ENCODE measurements at places on chromosomes 2 and 18.

- DNase-seq = no peak
Measured at GRCh38 chr2:124602759-124603158, 577.7 kb downstream of the CNTNAP5 start.

DNA sequence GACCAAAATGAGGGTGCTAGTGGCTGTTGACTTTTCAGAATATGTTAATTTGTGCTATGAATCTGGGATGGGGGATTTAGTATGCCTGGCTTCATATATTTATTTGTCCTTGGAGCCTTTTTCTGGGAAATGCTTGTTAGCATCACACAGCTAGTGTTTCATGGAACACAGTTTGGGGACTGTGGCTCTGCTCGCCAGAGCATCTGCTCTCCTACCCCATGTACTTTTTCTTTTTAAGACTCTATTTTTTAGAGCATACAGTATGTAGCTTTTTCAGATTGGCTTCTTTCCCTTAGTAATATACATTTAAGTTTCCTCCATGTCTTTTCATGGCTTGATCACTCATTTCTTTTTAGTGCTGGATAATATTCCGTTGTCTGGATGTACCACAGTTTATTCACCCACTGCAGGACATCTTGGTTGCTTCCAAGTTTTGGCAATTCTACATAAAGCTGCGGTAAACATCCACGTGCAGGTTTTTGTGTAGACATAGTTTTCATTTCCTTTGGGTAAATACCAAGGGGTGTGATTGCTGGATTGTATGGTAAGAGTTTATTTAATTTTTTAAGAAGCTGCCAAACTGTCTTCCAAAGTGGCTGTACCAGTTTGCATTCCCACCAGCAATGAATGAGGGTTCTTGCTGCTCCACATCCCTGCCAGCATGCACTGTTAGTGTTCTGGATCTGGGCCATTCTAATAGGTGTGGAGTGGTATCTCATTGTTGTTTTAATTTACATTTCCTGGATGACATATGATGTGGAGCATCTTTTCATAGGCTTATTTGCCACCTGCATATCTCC is 44.1 kb downstream of the EFR3B start:
- DNase-seq = no peak

DNA sequence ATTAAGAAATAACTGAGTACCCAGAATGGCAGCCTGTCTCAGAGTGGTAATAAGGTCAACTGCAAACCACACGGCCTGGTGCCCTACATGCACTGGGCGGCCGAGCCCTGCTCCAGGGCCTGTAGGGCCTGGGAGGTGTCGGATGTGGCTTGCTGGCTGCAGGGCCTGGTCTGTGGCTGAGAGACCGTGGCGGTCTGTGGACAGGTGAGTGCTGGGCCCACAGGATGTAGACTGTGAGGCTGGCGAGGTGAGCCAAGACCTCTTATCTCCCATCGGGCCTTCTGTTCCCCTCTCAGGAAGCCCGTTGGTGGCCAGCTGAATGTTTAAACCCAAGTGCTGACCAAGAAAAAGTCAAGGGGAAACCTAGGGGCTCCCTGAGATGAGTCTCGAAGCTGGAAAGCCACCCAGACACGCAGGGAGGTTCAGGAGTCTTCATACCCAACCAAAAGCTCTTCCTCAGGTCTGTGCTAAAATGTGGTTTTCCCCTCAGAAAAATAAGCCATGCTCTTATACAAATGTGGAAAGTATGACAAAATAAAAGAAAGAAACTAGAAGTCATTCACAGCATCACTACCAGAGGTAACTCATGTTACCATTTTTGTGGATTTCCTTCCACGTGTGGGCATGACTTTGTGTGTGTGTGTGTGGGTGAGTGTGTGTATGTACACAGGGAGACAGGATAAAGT is 47.7 kb upstream of the CTDP1 start:
- no peak for DNase-seq

GRCh38 chr2:141517852-141518421 is 612.9 kb downstream of the LRP1B start:
- DNase-seq = no peak

GRCh38 chr2:139946690-139947089 is 1166.5 kb upstream of the NXPH2 start:
- DNase-seq = no peak

GRCh38 chr2:176421297-176422050 is 152.2 kb downstream of the MTX2 start:
- DNase-seq = no peak

- DNase-seq = no peak
Measured at GRCh38 chr2:178641498-178641897, 161.2 kb downstream of the PLEKHA3 start.

- no peak for DNase-seq
Measured at GRCh38 chr2:140422759-140423158, 1642.6 kb upstream of the NXPH2 start.

GRCh38 chr2:10951558-10952414 is 40.1 kb downstream of the KCNF1 start:
- no peak for DNase-seq

GRCh38 chr2:109058802-109059201 is 69.8 kb upstream of the EDAR start:
- no peak for DNase-seq

DNA sequence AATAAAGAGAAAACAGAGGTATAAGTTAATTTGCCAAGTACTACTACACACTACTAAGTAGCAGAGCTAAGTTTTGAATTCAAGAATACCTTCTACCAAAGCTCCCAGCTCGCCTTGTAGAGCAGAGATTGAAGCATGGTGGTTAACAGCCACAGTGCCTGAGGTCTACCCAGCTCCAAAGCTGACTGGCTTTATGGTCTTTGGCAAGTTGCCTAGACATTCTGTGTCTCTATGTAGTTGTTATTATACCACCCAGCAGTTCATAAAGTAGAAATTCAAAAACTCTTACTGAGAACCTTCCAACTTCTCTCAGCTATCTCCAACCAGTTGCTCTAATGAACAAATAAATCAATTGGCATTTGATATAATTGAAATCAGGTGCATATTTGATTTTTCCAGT is 87.8 kb downstream of the PDE11A start:
- no peak for DNase-seq

DNA sequence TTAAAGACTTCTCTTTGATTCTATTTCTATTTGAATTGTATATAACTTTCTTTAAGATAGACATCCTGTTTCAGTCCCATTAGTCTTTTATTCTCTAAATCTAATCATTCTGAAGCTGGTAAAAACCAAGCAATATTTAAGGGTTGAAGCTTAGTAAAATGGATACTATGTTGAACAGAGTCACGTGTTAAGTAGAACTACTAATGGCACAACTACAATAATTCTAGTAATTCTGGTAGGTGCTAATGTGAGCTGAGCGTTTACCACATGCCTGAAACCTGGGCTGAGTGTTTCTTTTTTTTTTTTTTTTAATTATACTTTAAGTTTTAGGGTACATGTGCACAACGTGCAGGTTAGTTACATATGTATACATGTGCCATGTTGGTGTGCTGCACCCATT is 8.9 kb upstream of the AFF3 start:
- no peak for DNase-seq

DNA sequence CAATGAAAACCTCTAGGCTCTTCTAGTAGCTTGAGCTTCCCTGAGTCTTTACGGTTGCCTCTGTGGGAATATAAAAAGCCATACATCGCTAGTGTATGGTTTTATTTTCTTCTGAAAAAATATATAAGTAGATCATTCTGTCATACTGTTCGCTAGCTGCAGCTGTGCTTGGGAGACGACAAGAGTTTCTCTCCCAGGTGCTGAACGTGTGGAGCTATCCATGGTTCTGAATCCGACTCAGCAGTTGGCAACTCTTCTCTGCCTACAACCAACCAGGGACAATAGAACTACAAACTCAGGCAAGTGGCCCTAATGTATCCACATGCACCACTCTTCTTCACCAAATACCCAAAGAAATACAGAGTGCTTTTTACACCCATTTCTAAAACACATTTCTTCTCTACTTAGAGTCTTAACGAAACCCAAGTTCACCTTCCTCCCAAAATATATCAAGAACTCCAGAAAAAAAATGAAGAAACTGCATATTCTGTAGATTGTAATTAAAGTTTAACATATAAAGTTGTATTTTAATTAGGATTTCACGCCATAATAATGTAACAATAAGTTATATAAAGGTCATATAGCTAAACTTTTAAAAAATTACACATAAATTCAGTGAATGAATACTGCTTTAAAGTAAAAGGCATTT is 2.2 kb upstream of the KCNH7 start:
- no peak for DNase-seq

GRCh38 chr2:44602446-44602845 is 240.7 kb downstream of the CAMKMT start:
- DNase-seq = no peak

GRCh38 chr2:238097988-238098871 is 1.9 kb upstream of the ESPNL start:
- DNase-seq = no peak

GRCh38 chr2:99613980-99614379 is 124.2 kb upstream of the REV1 start:
- no peak for DNase-seq

DNA sequence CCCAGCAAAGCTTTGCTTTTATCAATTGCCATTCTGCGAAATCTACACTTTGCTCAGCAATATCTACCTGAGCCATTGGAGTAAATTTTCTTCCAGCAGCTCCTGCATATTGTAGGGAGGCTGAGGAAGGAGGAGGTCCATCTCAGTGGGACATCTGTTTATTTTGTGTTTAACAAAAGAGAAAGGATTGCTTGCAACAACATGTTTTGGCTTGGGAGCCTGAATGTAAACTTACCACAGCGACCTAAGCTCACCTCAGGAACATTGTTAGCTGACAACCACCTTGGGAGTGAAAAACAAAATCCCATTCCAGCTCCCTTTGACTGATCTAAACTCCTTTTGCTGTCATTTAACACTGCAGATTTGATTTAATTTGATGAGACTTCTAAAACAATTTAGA is 356.1 kb downstream of the SS18 start:
- DNase-seq = no peak

GRCh38 chr2:64296140-64296480 is 151.9 kb upstream of the PELI1 start:
- DNase-seq = no peak

GRCh38 chr18:53797998-53798495 is 426.4 kb downstream of the MBD2 start:
- DNase-seq = no peak

DNA sequence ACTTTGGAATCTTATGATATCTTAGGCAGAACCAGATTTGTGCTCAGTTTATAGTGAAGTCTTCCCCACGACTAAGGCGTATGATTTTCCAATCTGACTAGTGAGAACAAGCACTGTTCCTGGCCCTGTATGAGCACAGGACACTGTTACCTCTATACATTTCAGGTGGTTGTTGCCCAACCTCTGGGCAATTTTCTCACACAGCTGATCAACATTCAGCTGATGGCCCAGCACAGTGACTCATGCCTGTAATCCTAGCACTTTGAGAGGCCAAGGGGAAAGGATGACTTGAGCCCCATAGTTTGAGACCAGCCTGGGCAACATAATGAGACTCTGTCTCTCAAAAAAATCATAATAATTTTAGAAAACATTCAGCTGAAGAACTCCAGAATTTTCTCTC is 119.5 kb downstream of the ASXL3 start:
- no peak for DNase-seq

DNA sequence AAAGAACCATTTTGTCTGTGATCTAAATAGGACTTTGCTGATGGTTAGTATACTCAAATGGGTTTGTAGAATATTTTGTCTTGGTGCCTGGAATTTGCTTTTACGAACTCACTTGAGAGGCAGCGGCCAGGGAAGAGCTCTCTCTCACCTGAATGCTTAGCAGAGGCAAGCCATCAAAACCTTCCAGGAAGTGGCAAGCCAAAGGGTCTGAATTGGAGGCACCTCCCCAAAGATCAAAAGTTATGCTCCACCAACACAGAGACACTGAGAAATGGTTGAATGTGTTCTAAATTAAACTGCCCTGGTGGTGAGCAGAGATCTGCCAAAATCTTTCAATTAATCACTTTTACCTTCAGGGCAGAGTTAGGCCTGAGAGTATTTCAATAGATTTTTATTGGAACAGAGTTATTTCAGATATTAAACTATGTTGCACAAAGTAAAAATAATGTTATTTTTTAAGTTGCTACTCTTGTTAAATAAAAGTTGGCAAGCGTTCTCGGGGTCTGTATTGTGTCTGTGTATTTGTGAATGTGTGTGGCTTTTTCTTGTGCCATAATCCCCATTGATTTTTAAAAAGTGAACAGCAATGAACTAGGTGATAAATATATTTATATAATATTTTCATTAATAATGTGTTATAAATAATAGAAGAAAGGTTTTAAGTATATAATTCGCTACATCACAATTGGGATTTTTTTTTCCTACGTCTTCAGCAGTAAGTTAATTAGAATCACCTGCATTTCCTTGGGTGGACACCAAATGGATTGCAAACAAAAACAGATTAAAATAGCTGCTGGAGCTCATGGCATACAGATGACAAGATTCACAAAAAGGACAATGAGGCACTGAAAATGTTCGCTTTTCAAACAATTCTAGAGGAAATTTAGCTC is 416.1 kb downstream of the ARHGAP15 start:
- DNase-seq = no peak

DNA sequence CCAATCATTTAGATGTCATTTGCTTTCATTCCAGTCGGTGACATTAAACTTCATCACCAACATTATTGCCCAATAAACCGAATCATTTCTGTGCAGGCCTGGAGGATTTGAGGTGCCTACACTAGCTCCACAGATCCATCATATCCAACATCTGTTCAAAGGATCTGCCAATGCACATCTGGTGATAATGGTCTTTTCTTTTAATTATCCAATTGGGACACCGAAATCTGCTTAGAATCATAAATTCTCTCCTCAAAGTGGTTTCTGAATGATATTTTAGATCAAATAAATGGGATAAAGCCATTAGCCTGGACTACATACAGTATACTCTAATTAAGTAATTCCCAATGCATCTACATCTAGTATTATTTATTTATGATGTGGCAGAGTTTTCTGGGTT is 85.6 kb downstream of the ABCA12 start:
- no peak for DNase-seq

DNA sequence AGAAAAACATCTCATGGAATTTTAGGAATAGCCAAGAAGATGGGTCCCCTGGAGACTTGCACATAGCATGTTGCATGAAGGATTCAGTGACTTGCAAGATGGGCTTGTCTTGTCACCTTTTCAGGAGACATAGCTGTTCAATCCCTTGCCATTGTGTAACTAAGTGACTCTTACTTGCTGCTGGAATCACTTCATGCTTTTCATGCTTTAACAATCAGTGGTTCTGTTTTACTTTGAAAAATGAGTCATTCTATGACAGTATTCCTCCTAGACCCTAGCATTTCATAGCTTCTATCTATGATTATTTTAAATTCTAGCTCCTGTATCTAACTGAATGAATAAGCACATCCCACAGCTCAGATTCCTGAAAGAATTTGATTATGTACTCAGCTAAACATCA is 2.8 kb downstream of the KYNU start:
- no peak for DNase-seq

DNA sequence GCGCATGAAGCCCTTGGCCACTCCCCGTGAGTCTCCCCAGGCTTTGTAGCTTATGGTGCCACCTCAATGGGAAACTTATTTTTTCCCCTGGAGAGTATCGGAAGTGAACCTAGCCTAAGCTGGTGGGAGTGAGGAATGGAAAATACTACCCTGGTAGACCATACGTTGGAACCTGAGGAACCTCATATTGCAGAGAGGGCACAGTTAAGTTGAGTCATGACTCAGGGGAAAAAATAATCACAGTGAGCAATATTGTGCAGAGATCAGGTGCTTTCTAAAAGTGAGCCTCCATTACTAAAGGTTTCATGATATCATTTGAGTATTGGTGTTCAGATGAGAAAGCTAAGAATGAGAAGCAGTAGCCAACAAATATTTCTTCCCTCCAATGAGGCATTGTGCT is 360.5 kb upstream of the NT5C1B start:
- no peak for DNase-seq

- DNase-seq = no peak
Measured at GRCh38 chr2:46281939-46282338, 15.3 kb upstream of the EPAS1 start.

- DNase-seq = no peak
Measured at GRCh38 chr2:100193291-100193710, 50.9 kb upstream of the AFF3 start.
